ENCODE measurements at places on chromosomes 2 and 18.
A peak's percentile ranks its signal among the peaks of the same experiment; 100 is the strongest.

GRCh38 chr2:62334009-62334408 lies 138.1 kb downstream of the B3GNT2 start:
- no peak for DNase-seq

GRCh38 chr18:11587846-11588245 lies 21.6 kb upstream of the SLC35G4 start:
- DNase-seq: peak; percentile 44

DNA sequence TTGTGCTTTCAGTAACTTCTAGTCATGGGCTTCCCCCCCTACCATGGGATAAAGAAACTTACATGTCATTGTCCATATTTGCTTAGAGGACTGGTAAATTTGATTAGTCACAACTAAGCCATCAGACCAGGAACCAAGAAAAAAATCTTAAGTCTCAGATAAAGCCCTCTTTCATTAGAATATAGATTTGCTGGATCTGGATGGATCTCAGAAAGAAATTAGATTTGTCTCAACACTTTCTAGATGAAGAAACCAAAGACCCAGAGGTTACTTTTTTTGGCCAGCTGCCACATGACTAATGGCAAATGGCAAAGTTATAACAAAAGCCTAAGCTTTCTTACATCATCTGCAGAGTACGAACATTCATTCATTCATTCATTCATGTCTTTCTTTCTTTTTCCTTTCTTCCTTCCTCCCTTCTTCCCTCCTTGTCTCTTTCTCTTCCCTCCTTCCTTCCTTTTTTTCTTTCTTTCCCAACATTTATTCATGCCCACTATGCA lies 60.2 kb downstream of the CDCA7 start:
- peak; percentile 16 for DNase-seq

GRCh38 chr2:44277541-44277940 lies 2.3 kb downstream of the SLC3A1 start:
- no peak for DNase-seq

DNA sequence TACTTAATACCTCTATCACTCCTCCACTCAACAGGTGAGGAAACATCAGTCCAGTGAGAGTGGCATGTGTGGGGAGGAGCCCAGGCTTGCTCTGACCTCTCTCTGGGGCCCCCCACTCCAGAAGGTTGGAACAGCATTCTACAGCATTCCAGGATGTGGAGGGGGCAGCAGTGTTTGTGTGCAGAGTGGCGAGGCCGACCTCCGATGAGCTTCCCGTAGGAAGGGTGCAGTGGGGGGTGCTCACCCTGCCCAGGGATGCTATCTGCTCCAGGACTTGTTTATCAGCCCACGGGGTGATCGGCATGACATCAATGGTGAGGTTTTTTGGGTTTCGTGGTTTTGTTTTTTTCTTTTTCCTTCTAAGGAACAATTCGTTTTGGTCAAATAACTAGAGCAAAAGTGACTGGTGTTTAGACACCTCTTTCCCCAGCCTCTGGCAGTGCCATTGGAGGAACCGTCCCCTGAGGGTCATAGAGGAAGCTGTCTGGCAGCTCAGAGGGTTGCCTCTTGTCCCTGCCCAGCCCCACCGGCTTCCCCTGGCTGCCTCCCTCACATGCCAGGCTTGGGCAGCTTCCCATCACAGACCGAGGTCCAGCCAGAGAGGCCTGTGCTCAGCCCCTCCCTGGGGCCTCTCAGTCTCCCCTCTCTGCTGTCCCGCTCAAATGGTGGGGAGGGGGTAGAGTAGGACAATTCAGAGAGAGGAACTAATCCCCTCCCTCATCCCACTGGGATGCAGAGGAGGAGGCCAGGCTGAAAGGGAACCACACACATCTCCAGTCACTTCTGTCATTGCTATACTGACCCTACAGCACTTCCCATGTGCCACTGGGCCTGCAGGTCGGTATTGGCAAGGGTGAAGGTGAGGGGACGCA lies 96.5 kb downstream of the ZFP36L2 start:
- DNase-seq: peak; percentile 41

- DNase-seq: no peak
These were observed 126.6 kb upstream of the SMAD2 start for GRCh38 chr18:48057018-48057417.

DNA sequence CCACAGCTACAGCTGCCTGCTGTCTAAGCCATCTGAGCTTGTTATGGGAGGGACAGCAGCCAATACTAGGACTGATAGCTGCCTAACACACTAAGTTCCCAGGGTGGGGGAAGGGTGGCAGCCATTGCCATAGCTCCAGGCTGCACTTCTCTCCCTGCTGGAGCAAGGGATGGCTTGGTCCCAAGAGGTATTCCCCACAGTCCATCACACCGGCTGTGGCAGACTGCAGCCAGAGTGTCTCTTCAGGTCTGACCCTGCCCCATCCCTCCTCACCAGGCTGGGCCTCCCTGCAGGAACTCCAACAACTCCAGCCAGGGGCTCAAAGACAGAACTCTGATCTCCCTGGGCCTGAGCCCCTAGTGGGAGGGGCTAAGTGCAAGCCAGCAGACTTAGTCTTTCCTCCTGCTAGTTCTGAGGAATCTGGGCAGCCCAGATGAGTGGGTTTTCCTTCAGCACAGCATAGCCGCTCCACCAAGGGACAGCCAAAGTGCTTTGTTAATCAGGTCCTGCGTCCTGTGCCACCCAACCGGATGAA lies 632.1 kb downstream of the SOCS6 start:
- DNase-seq: no peak

GRCh38 chr2:24375349-24376087 lies 15.2 kb upstream of the ITSN2 start:
- no peak for DNase-seq

GRCh38 chr18:51821610-51822009 lies 518.4 kb upstream of the DCC start:
- DNase-seq: no peak

- no peak for DNase-seq
These were observed 1.7 kb upstream of the FN1 start for GRCh38 chr2:215437614-215438013.

- no peak for DNase-seq
These were observed 55.2 kb downstream of the RPL31 start for GRCh38 chr2:101057051-101057933.

DNA sequence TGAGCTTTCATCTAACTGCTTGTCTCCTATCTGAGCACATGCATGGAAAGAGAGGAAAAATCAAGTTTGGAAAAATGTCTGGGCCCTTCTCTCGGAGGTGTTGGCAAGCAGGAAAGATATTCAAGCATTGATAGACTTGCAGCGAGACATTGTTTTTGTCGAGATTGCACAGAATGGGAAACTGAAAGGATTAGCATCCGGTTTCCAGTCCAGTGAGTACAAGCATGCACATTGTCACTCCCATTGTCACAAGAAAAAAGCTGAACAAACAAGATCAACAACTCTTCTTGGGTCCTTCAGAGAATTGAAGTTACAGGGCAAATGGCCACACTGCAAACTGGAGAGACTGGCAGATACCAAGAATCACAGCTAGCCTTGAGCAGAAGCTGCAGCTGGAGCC lies 19.6 kb upstream of the MC5R start:
- no peak for DNase-seq

- DNase-seq: no peak
These were observed 124.2 kb upstream of the BOD1L2 start for GRCh38 chr18:57022716-57023115.

GRCh38 chr18:35577045-35577848 lies 4.3 kb upstream of the GALNT1 start:
- DNase-seq: no peak

- no peak for DNase-seq
These were observed 150.4 kb upstream of the SLC1A4 start for GRCh38 chr2:64838817-64839216.

DNA sequence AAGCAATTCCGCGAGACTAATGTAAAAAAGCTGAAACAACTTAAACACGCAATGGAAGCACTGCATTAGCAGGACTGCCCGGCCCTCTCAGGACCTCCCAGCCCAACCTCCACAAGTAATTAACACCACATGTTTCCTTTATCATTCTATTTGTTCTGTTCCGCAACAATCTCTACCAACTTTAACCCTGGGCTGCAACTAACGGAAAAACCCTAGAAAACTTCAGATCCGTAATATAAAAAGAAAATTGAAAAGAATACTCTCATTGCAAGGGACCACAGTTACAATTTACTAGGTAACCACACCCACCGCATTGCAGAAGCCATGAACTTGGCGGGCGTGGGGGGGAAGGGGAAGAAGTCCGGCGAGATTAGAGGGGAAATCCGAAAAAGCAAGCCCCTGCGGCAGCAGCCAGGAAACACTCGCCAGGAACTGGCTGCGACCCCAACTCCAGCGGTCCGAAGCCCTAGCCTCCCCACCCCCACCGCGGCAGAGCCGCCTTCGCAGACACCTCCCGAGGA lies 1.2 kb downstream of the EPB41L3 start:
- no peak for DNase-seq

DNA sequence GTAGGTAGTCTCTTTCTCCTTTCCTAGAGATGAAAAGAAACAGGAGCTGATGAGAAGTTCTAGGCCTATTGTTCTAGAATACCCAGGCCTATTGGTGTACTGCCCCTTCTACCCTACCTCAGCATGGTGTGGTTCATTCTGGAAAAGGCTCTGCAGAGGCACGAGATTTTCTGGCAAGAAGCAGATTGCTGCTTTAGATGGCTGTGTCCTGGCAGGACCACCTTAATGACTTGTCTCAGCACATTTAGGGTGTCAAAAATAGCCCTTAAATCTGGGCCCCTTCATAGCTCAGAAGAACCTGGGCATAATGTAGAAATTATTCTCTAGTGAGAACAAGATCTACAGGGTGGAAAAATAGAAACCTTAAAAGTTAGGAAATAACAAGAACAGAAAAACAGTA lies 87.9 kb downstream of the BCL2L11 start:
- DNase-seq: no peak

DNA sequence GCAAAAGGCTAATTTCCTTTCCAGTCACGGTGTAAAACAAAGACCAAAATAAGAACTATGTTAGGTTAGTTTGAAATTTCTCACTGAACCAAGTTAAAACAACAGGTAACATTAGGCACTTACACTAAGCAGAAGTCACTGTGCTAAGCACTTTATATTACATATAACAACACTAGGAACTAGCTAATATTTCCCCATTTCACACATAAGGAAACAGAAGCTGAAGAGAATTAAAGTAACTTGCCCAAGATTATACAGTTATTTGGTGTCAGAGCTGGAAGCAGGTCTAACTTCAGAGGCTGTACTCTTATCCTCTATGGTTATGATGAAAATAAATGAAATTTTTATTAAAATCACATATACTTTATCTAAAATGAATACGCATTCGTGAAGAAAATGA lies 5.9 kb downstream of the ITSN2 start:
- DNase-seq: peak; percentile 54

- DNase-seq: no peak
These were observed 403.3 kb upstream of the FANCL start for GRCh38 chr2:58644451-58644850.

GRCh38 chr18:48186131-48186766 lies 222.9 kb downstream of the ZBTB7C start:
- DNase-seq: no peak

- DNase-seq: no peak
These were observed 67.1 kb downstream of the PRELID3A start for GRCh38 chr18:12474876-12475275.

GRCh38 chr2:5696945-5697521 lies 4.8 kb downstream of the SOX11 start:
- DNase-seq: no peak

DNA sequence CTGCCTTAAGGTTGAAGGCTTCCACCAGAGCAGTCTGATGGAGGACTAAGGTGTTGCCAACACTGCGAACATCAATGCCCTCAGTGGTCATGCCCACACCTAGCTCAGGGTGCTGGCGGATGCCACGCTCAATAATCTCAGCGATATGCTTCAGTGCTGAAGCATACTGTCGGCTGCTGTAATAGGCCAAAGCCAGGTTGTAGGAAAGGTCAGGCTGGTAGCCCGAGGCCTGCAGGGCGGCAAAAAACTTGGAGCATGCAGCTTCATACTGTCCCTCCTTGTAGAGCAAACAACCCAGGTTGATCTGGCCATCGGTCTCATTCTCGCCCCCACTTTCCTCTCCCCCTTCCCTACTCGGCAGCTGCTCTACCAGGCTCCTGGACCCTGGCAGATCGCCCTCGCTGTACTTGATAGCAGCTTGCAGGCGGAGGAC lies 159.4 kb downstream of the AGPS start:
- no peak for DNase-seq

- DNase-seq: no peak
These were observed 220.2 kb upstream of the APCDD1 start for GRCh38 chr18:10234281-10234680.

DNA sequence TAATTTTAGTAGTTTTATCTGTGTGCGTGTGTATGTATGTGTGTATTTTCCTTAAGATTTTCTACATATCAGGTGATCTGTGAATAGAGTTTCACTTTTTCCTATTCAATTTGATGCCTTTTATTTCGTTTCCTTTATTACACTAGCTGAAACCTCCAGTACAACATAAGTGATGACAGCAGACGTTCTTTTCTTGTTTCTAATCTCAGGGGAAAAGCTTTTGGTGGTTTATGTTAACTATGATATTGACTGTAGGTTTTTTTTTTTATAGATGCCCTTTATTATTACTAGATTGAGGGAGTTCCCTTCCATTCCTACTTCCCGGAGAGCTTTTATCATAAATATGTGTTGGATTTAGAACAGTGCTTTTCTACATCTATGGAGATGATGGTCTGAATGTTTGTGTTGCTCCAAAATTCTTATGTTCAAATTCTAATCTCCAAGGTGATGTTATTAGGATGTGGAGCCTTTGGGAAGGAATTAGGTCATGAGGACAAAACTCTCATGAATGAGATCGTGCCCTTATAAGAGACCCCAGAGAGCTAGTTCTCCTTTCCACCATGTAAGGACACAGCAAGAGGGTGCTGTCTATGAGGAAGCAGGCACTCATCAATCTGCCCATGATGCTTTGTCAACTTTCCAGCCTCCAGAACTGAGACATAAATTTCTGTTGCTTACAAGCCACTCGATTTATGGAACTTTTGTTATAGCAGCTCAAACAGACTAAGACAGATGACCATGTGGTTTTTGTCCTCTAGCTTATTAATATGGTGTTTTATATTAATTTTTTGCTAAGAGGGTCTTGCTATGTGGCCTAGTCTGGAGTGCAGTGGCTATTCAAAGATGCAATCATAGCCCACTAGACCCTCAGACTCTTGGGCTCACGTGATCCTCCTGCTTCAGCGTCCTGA lies 5.9 kb upstream of the RHBDD1 start:
- no peak for DNase-seq

DNA sequence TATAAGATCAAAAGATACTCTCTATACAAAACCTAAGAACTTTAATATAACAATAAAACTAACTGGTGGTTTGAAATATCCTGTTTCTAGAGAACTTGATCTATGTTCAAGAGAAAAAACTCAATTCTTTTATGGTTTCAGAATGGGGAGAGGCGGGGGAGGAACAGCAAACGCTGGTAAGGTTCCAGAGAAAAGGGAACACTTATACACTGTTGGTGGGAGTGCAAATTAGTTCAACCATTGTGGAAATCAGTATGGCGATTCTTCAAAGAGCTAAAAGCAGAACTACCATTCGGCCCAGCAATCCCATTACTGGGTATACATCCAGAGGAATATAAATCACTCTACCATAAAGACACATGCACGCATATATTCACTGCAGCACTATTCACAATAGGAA lies 17.2 kb downstream of the FAM98A start:
- DNase-seq: no peak

- DNase-seq: no peak
These were observed 338.0 kb downstream of the BCL11A start for GRCh38 chr2:60215386-60215901.

GRCh38 chr2:150207979-150208378 lies 279.5 kb downstream of the RND3 start:
- no peak for DNase-seq

GRCh38 chr2:235496239-235496621 lies 2.4 kb downstream of the AGAP1 start:
- DNase-seq: no peak
